ENCODE measurements at places on chromosomes 5 and 9.

- DNase-seq = no peak
Measured at GRCh38 chr5:26553079-26553478, 485.3 kb downstream of the CDH9 start.

DNA sequence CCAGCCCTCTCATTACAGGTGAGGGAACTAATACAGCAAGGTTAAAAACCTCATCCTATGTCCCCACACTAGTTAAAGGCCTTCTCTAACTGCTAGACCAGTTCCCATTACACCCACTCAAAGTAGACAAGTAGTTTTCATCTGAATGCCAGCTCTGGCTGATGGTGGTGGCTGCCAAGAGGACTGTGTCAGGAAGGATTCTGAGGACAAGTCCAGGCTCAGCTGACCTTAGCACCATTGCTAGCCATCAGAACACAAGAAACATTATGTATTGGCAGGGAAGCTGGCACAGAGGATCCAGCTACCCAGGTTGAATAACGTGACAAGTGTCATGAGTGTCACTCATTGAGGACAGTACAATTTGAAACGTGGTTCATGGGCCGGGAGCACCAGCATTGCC is 163.4 kb downstream of the HSD17B3 start:
- DNase-seq = no peak

DNA sequence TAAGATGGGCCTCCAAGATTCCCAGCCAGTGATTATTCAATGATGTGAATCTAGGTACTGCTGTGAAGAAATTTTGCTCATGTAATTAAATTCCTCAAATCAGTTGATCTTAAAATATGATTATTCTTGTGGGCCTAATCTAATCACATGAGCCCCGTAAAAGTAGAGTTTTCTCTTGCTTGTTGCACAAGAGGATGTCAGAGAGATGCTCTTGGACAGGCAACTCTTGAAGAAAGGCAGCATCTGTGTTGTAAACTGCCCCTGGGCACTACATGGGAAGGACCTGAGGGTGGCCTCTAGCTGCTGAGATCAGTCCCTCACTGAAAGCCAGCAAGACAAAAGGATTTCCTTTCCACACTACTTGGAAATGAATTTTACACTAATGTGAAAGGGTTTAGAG is 132.9 kb downstream of the TRPM3 start:
- DNase-seq = no peak

DNA sequence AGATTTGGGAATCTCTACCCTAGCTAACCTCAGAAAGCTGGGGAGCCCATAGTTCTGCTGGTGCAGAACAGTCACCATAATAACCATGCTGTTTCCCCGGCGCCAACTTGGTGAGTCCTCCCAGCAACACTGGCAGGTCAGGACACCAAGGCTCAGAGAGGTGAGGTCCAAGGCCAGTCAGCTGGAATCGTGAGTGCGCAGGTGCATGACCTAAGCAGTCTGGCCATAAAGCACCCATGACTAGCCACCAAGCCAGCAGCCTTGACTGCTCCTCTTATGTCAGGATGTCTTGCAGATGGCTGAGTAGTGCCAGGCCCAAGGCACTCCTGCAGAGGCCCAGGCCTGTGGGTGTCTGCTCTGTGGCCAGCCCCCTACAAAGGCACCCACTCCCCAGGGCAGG is 2.6 kb downstream of the RNF44 start:
- no peak for DNase-seq

DNA sequence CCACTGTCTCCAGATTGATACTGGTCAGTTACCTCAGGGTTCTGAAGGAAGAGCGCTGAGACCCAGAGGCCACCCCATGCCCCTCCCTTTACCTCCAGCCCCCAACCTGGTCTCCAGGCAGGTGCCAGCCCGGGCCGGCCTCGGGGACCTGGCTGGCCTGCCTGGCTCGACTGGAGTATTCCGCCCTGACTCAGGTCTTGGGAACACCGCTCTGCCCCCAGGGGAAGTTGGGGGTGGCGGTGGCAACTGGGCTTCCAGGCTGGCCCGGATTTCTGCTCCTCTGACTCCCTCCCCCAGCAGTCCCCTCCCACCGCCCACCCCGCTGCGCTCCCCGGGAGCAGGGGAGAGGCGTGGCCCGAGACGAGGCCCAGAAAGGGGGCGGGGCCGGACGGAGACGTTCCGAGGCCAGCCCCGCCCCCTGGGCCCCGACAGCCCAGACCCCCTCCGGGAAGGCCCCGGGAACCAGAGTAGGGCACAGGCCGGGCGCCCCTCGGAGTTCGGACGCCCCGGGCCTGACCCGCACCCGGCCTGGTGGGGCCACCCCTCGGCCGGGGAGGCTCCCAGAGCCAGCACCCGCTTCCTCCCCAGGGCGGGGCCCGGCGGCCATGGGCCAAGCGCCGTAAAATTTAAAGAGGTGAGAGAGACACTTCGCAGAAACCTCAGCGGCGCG is 82.5 kb upstream of the ZBTB43 start:
- DNase-seq = peak; percentile 94

DNA sequence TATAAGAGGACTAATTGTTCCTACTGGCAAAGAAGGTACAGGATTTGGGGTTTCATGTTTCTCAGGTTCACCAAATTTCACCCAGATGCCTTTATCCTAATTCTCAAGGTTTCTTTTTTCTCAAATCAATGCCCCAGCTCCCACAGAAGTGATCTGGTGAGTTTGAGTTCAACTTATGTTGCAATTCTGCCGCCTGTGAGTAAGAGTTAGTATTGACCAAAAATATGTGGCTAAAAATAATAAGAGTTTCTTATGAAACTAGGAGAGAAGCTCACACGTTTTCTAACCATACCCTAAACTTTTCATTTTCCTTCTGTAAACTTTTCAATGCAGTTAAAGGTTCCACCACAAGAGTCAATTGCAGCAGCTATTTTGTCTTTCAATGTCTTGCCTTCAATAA is 15.1 kb downstream of the SLCO6A1 start:
- no peak for DNase-seq

Data from activated T-cell treated with anti-CD3 and anti-CD28 coated beads, Interleukin-2, amount 50 U/mL, for 1 hour (primary cell).